ENCODE measurements at places on chromosomes 12 and 14.

DNA sequence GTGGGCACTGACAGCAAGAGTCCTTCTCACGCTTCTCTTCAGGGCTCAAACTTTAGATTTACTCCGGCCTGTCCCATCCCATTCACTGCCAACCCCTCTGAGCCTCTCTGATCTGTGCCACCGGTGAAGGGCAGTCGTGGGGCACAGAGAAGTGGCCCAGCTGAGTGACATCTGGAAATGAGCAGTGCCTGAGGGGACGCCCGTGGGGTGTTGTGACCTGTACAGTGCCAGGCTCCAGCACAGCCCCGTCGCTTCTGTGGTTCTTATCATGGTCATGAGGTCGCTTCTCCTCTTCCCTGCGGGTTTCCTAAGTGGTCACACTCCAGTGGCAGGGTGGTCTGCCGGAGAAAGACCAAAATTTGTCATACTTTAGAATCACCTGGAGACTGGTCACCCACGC, 4.1 kb downstream of the BDKRB2 start:
- DNase-seq: no peak

- DNase-seq: no peak
These were observed 197.5 kb upstream of the FLRT2 start for GRCh38 chr14:85332401-85332800.

DNA sequence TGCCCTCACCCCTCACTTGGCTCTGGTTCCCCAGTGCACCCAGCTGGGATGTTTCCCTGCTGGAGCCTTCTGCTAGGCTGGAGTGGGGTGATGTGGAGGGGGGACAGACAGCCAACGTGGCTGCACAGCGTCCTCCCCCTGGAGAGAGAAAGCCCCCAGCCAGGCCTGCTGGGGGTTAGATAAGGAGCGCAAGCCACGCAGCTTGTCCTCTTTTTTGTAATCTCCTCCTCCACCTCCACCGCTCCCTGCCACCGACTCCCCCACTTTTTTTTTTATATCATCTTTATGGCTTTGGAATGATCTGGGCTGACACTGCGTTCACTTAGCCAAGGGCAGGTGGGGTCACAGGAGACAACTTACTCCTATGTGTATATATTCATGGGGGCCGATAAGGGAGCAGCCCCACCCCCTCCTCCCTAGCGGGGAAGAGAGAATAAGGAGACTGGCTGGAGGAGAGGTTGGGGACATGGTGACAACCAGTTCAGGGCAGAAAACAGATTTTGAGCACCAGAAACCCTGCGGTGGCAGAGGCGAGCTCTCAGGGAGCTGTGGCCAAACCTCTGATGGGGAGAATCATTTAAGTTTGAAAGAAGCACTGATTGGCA, 169.9 kb upstream of the LHX5 start:
- no peak for DNase-seq

DNA sequence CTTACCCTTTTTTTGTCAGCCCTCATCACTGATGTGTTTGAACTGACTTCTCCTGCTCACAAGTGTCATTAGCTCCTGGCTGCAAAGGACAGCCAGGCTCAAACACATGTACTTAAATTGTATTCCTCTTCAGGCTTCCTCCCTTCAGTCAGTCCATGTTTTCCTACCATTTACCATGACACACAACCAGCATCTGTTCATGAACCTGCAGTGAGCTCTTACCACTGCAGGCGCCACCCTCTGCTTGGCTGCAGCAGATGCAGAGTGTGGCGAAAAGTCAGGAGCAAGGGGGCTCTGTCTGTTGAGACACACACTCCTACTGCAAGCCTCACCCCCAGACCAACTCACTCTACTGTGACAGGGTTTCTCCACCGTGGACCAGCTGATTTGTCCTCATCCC, 70.2 kb downstream of the TSPAN11 start:
- DNase-seq: no peak

- no peak for DNase-seq
These were observed 37.3 kb upstream of the EML1 start for GRCh38 chr14:99755629-99756603.

DNA sequence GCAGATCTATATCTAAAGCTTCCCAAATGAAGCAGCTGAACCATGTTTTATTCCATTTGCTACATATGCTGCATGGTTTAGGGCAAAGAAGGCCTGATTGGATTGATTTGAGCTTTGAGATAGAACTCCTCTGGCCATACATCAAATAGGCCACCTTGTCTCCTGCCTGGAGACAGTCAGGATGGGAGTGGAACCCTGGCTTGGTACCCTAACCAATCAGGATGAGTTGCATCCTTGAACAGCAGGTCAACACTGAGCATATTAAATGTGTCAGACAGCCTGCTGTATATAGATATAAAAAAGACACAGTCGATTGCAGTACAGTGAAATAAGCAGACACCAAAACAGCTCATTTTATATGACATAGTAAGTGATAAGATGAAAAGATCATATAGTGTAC, 291.7 kb downstream of the NUAK1 start:
- DNase-seq: no peak

DNA sequence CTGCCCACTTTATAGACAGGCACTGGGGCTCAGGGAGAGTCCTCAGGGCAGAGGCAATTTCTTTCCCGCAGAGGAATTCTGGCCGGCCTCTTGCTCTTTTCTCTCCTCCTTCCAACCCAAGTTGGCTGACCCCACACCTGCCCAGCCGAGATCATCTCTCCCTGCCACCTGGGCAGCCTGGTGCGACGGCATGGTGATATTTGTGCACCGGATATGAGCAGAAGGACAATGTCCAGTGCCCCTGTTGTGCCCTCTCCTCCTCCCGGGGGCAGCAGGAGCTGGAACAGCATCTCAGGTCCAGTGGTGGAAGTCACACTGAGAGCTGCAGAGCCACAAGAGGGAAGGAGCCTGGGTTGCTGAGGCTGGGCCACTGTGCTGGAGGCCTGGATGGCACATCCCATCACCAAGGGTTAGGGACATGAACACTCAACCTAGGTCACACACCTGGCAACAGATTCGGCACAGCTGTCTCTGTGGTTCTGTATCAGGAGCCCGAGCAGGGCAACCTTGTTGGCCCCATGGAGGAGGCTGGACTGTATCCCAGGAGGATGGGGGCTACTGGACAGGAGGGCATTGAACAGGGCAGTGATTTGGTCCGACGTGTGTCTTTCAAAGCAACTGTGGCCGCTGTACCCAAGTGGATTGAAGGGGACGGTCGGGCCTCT, 57.7 kb upstream of the DIO3 start:
- no peak for DNase-seq

DNA sequence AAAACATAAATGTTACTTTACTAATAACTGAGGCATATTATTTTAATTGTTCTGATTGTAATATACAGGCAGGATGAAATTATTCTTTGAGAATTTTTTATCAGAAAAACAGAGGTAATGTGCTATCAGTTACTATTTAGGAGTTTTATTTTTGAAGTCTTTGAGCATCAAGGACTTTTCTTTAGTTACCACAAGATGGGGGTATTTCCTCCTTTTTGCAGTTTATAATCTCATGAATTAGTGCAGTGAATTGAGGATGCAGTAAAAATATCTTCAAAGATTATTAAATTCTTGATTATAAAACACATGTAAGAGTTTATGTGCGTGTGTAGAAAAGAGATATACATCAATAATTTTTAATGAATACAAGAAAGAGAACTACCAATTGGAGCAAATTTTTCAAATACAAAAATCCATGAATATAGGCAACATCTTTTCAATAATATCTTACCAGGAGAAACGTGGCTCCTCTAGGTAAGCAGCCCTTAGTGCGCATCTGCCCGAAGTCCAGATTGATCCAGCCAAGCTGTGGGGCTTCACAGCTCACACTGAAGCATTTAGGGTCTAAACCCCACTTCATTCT, 71.6 kb downstream of the ERGIC2 start:
- DNase-seq: no peak

All from stimulated activated CD4-positive, alpha-beta T cell treated with anti-CD3 and anti-CD28 coated beads, Interleukin-2, amount 100 ng/mL, for 4 hours (primary cell).